AML-193 (cell line): ENCODE measurements at places on chromosomes 4 and X.
A peak's percentile ranks its signal among the peaks of the same experiment; 100 is the strongest.

- no peak for DNase-seq
Measured at GRCh38 chrX:19789782-19790181, 97.6 kb downstream of the SH3KBP1 start.

GRCh38 chr4:24265989-24266388, 318.4 kb downstream of the DHX15 start:
- no peak for DNase-seq

DNA sequence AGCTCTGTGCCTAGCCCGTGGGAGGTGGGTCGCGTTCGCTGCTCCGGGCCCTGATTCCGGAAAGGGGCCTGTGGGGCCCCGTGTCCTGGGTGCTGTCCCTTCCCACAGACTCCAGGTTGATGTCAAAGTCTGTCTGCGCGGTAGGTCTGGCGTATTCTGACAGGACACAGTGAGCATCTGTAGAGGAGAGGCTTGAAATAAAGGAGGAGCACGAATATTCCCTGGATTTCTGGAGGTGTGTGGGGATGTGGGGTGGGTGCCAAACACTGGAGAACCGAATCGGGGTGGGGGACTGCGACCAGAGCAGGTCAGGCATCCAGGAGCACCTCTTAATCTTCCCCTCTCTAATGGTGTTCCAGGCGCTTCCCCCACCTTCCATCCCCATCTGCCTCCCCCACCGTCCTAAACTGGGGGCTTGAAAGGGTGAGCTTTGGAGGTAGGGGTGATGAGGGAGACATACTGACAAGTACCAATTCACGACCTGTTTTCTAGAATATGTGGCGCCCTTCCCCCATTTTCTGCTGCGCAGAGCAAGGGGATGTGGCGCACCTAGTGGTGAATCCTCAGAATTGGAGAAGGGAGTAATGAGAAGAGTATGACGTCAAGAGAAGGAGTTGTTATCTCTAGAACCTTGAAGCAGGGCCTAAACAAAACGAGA, 877 bp downstream of the GPRASP1 start:
- no peak for DNase-seq

- no peak for DNase-seq
Measured at GRCh38 chrX:149628280-149628679, 3.3 kb downstream of the TMEM185A start.

- DNase-seq, result no peak
Measured at GRCh38 chr4:54215379-54216077, 13.6 kb upstream of the PDGFRA start.

DNA sequence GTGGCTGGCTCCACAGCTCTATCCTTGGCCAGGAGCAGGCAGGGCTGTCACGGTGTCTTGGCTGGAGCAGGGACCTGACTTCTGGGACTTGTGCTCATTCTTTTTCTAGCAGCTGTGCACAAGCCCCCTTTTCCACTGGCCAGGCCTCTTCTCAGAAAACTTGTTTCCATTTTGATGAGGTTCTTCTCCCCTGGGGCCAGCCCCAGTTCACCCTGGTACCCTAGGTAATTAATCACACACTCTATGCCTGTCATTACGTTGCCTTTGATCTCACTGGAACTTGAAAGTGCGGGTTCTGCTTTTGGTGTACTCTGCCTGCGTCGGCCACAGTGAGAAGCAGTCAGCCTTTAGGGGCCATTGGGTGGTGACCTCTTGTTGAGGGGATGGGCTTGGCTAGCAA, 26.6 kb downstream of the DRD5 start:
- no peak for DNase-seq

DNA sequence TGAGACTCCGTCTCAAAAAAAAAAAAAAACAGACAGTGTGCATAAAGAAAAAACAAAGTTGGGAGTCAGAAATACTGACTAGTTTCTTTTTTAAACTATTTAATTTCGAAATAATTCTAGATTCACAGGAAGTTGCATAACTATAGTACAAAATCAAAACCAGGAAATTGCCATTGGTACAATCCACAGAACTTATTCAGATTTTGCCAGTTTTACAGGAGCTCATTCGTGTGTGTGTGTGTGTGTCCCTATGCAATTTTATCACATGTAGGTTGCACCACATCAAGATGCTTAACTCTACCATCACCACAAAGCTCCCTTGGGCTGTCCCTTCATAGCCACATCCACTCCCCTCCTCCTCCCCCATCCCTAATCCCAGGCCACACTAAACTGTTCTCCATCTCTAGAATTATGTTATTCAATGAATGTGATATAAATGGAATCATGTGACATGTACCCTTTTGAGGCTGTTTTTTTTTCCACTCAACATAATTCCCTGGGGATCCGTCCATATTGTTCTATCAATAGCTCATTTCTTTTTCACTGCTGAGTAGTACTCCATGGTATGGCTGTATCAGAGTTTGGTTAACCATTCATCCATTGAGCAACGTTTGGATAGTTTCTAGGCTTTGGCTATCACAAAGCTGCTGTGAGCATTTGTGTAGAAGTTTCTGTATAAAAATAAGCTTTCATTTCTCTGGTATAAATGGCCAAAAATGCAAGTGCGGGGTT, 16.3 kb upstream of the DDX3X start:
- DNase-seq, result no peak

DNA sequence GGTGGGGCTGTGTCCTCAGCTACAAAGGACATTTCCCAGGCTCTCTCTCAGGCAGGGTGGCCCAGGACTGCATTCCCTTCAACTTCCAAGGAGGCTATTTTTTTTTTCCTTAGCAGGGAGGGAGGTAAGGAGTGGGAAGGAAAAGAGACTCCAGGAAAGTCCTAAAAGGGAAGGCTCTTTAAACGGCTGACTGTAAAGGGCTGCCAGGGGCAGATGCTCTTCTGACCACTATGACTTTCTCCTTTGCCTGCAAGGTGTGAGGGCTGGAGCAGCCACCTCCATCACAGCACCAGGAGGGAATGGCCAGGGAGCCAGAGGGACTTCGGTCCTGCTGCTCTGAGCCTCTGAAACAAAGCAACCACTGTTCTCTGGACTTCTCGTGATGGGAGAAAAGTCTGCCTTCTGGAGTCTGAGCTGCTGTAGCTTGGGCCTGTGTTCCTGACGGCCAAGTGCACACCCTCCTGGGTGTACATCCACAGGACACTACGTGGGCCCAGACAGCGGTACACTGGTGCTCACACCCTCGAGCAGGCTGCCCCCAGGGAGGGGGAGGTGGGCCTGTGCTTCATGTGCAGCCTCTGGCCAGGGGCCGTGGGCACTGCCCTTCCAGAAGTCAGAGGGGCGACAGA, 17.9 kb downstream of the NAT8L start:
- DNase-seq, result no peak

DNA sequence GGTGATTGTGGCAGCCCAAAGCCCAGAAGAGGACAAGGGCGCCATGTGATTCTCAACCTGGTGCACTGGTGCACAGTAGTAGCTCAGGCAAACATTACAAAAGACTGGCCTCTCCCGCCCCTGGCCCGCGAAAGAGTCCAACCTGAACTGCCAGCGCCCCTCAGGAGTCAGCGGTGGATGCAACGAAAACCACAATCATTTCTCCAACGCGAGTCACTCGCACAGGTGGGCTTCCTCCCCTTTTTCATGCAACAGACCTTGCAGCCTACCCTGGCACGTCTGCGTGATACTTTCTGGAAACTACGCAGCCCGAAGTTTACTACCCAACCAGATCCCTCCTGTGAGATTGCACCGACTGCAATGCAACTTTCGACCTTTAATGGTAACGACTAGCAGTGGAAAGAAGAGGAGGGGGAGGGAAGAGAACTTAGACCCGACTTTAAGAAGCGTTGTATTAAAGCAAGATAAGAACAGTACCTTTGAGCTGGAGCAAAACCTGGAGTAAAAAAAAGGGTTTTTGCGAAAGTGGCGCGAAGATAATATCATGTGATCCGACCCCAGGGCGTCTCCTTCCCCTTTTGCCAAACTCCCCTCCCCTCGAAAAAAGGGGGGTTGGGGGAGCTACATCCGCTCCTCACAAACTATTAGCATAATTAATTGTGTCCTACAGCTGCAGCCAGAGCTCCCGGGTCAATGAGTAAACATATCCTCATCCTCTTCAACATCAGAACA, 63.3 kb upstream of the CCDC160 start:
- no peak for DNase-seq

GRCh38 chr4:86957215-86957614, 22.4 kb downstream of the AFF1 start:
- DNase-seq, result peak; percentile 29

DNA sequence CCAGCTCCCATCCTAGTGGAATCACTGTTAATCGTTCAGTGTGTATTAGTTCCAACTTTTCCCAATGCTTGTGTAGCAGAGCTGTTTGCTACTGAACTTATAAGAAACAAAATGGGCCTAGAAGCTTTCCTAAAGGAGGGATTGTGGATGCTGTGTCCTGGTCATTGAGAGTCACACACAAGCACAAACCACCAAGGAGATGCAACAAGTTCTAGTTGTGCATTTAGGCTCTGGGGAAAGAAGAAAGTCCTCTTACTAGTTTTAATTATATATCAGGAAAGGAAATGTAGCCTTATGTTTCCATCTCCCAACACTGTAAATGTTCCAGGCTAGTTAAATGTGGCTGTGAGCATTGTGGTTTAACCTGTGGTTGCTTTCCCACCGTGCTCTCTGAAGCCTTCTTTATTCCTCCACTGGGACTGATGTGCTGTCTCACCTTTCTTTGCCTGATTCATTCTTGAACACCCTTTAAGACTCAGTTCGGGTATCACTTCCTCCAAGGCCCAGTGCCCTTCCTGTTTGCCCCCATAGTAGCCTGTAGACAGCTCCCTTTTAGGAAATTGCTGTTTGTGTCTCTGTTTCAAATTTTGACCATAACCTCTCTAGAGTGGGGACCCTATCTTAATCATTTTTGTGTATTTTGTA, 34.3 kb downstream of the ATP10D start:
- no peak for DNase-seq

GRCh38 chr4:95193391-95194224, 355.2 kb downstream of the UNC5C start:
- DNase-seq, result no peak

- DNase-seq, result no peak
Measured at GRCh38 chrX:19174401-19175025, 52.2 kb upstream of the ADGRG2 start.

DNA sequence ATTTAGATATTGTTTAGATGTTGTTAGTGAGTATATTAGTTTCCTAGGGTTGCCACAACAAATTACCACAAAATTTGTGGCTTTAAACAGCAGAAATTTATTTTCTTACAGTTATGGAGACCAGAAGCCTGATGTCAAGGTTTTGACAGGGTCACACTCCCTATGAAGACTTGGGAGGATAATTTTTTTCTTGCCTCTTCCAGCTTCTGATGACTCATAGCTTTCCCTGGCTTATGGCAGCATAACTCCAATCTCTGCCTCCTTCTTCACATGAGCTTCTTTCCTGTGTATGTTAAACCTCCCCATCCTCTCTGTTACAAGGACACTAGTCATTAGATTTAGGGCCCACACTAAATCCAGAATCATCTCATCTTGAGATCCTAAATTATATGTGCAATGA, 20.9 kb upstream of the RAB40A start:
- DNase-seq, result no peak
